NCI-H2081 treated with DMSO at 0.1 percent for 48 hours (cell line): ENCODE measurements at places on chromosomes 7 and 10.

DNA sequence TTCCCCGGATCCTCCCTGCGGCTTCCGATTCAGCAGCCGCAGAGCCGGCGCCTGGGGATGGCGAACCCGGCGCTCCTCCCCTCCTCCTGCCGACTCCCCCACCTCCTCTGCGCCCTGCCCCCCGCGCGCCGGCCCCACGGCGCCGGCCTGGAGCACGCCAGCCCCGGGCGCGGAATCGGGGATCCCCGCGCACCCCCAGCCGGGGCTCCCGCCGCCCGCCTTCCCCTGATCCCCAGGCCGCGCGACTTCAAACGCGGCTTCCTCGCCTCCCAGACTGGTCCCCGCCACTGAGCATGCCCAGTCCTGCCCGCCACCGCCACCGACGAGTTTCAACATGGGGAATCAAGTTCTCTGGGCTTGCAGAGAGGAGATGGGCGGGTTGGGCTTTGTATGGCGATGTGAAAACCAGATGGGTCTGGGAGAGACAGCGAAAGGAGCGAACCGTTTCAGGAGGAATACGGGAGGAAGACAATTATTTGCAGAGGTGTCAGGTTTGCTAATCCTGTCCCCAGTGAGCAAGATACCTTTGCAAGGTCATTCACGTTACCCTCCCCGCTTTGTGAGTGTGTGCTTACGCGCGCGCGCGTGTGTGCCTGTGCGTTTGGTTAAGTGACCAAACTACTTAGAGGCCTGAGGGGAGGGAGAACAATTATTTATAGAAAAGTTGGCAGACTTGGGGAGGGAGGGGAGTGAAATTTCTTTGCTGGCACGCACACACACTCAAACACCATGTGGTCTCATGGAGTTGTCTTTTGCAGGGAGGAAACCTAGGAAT lies at the start of gene PANK1:
PANK1 (minus strand) TSS at position 276 of the 775 bp plus-strand sequence. CDS start 351 bp downstream, outside the sequence.
- no peak for DNase-seq

GRCh38 chr10:86659161-86659691 lies 4.9 kb downstream of the OPN4 start:
- DNase-seq: no peak

DNA sequence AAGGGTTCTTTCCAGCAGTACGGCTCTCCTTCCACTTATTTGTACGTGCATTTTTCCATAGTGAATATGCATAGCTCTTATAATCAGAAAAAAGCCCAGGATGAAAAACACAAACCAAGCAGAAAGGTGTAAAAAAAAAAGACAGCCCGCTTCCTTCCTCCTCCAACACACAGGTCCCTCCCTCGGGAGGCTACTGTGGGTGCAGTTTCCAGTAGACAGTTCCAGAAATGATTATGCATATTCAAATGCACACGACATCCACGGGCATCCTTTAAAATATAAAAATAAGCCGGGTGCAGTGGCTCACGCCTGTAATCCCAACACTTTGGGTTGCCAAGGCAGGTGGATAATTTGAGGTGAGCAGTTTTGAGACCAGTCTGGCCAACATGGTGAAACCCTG lies 59.9 kb downstream of the TNRC18 start:
- DNase-seq: no peak

GRCh38 chr7:56605146-56605545 lies 488.9 kb upstream of the NUPR2 start:
- DNase-seq: no peak

DNA sequence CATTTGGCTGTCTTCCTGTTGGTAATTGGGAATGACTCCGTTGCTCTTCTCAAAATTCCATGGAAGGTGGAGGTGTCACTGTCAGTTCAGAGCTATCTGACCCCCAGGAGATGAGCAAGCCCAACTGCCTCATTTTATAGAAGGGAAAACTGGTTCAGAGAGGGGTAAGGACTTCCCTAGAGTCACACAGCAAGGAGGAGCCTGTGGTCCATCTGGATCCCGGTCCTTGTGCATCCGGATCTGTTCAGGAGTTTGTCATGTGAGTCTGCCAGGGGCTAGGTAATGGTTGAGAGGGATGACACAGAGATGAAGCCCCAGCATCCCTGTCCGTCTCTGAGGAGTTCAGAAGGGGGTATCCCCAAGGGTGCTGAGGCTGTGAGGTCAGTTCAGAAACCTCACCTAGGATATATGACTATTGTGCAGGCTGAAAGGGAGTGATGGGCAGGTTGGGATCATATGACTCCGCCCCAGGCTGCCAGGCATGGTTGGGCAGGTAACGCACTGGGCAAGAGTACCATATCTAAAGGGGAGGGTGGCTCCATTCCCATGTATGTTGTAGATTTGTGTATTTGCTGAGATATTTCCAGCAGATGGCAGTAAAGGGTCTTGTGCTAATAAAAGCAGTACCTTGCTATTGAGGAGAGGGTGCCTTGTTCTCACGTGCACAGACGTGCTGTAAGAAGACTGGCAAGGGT lies 16.0 kb upstream of the SLC29A3 start:
- peak; percentile 1 for DNase-seq
